Ovary (tissue), 10 donors: ENCODE measurements at places on chromosomes 3 and 15.

GRCh38 chr3:152519376-152519775 lies 250.6 kb downstream of the MBNL1 start:
- DNase-seq: no peak

- DNase-seq: no peak
Measured at GRCh38 chr3:128452120-128452519, 14.6 kb downstream of the DNAJB8 start.

DNA sequence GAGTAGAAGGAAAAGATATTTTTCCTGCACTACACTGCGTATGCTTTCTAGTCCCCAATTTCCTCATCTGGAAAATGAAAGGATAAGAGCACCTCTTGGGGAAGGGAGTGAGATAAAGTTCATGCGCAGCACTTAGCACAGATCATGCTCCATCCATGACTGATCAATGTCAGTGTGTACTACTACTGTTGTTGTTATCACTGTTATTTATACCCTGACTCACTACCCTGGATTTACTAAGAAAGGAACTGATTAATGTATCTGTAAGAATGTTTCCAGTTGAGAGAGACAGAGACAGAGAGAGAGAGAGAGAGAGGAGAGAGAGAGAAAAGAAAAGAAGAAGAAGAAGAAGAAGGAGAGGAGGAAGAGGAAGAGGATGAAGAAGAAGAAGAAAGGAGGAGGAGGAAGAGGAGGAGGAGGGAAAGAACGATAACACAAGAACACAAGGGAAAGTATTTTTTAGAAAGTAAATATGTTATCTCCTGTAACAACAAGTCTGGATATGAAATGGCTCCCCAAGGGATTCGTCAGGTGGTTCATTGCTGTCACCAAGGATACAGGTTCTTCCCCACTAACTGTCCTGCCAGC lies 212.2 kb upstream of the PROK2 start:
- DNase-seq: no peak

DNA sequence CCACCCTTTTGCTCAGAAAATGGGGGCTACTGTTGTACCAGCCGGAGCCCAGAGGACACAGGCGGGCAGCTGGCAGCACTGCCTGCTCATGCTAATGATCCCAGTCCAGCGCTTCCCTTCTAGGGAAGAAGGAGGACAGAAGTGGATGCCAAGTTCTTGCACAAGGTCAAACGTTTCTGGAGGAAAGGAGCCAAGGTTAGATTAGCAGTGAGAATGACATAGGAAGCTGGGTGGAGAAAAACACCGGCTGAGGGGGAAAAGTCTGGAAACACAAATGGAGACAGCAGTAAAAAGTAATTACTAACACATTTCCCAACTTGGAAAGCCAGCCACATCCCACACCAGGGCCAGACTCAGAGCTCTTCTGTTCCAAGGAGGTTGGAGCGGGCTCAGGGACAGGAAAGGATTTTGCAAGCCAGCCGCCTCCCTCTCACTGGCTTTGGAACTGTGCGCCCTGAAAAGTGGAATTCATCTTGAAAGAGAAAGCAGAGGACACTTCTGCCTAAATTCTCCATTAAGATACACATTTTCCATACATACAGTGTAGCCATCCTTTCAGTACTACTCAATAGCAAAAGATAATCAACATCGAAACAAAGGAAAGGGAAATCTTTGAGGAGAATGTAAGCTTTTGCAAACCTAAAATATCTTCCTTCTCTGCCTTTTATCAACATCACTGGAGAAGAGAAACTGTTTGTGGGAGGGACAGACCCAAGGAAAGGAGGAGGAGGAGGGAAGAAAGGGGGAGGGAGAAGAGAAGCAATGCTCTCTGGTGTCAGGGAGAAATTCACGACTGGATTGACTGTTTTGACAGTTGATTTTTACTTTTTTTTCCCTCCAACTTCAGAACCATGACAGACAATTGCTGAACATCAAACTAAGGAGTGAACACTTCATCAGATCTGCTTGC lies 133.6 kb downstream of the CD47 start:
- peak; percentile 84 for DNase-seq

DNA sequence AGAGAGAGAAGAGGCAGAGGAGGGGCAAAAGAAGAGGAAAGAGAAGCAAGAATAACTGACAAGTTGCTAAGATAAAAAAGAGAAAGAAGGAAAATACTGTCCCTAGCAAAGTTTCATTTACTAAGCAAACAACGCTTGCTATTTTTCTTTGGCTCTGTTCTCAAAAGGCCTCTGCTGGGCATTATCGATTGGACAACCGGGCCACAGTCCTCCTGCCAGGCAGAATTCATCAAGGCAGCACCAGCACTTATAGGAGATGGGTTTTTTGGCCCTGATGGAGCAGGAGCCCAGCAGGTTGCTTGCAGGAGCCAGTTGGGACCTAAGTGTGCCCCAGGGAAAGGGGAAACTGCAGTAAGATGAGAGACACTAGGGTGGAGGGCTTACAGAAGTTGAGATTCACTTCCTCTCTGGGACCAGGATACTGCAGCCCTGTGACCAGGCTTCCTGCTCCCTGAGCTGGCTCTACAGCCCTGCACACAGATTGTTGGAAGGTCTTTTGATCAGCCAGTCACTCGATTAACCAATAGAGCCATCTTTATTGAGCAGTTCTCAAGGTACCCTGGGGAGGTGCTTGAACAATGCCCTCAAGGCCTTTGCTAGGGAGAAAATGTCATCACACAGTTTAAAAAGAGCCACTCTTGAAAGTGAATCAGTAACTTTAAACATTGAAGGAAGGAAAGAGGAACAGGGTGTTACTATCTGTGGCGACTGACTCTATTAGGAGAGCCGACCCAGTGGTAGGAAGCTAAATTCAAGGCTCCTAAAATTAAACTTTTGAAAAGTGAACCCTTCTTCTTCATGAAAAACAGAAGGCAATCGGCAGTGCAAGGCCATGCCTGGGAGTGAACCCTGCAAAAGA lies 28.8 kb upstream of the GLCE start:
- no peak for DNase-seq

DNA sequence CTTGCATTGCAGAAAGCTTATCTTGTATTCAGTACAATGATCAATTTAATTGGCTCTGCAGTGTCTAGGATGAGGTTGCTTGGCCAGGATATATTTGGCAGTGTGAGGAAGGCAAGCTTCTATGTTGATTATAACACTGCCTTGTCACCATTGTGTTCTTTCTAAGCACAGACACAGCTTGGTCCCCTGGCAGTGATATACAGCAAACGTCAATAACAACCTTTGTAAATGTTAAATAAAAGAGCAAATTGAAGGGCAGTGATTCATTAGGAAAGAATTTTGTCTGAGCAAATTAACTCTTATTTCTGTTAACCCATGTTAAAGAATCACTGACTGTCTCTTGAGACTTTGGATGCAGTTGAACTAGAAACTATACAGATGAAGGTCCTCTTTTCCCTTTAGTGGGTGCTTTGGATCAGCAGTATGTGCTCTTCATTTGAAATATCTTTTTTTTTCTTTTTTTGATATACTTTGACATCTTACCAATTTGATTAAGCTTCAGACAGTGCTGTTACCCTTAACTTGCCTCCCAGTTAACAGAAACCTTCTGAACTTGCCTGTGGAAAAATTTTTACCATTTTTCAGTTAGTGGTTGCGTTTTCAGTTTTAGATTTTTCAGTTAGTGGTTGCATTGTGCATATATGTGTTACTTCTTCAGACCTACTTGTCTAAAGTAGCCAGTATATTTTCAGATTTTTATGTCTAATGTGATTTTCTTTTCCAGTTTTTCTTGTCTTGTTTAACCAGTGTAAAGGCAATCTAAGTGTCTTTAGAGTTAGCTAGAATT lies 199.8 kb downstream of the TCF12 start:
- DNase-seq: no peak

GRCh38 chr3:100260081-100260684 lies 609 bp upstream of the TBC1D23 start:
- DNase-seq: peak; percentile 73

GRCh38 chr3:180624714-180625113 lies 22.8 kb downstream of the TTC14 start:
- DNase-seq: no peak

DNA sequence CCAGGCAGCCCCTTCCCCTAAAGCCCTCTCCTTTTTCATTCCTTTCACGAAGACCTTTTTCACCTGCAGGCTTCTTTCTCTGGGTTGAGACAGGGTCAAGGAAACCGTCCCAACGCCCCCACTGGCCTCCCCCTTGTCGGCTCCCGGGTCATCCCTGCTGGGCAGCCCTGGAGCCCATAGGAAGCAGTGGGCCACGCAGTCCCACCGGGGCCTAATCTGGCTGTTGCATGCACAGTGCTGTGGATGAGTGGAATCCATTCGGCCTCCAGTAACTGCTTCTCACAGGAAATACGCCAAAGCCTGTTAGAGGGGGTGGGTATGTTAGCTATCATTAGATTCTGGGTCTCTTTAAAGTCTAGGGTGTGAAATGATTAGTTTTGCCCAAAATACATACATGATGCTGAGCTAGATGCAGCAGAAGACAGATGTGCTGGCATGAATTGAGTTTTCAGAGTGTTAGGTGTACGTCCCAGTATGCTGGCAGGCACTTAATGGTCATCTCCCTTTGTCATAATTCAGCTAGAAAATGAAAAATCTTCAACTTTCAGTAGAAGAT lies 16.6 kb downstream of the LYSMD4 start:
- DNase-seq: no peak

DNA sequence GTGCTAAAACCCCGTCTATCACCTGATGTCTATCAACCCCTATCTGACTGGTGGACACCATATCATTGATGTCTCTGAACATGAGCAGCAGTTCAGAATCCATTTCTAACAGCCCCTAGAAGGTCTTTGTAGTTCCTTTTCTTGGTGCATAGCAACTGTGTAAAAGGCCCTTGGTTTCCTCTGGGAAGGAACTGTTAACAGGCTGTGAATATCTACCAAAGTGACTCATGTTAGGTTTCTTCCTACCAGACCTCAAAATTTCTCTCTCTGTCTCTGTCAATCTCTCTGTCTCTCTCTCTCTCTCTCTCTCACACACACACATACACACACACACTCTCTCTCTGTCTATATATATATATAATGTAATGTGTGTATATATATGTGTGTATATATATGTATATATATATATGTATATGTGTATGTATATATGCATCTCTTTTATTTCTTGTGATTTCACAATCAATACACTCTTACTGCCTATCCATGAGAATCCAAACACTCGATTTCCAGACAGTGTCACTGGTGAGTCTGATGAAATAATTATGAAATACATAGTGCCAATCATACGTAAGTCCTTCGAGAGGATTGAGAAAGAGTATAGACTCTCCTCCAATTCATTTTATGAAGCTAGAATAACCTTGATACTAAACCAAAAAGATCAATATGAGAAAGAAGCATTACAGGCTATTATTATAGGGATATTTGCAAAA lies 335.9 kb upstream of the SLCO3A1 start:
- no peak for DNase-seq

DNA sequence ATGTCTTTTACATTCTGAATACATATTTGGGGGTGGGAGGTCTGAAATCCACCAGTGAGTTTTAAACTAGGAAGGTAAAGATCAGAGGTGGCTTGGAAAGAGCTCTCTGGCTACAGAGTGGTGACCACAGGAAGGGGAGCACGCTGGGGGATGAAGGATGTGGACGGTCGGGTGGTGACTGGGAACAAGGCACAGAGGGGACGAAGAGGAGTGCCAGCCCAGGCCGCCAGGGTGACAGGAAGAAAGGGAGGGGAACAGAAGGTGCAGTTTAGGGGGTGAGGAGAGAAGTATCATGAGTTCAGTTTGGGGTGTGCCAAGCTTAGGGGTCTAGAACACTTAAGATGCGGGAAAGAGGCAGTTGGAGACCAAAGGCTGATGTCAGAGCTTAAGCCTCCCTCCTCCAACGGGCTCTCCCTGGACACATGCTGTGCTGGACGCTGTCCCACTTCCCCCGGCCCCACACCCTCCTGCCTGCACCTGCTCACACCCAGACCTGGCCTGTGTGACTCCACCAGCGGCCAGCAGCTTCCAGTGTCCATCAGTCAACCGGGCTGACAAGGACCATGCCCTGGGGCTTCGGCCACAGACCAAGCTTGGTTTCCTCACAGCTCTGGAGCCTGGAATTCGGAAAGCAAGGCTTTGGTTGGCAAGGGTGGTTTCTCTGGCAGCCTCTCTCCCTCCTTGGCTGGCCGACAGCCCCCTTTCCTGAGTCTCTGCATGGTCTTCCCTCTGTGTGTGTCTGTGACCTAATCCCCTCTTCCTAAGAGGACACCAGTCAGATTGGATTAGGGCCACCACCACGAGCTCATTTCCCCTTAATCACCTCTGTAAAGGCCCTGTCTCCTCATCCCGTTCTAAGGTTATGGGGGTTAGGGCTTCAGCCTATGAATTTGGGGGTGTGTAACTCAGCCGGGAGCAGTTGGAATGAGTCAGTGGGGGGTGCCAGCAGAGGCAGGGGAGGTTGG lies 120.4 kb upstream of the IQSEC1 start:
- DNase-seq: no peak

DNA sequence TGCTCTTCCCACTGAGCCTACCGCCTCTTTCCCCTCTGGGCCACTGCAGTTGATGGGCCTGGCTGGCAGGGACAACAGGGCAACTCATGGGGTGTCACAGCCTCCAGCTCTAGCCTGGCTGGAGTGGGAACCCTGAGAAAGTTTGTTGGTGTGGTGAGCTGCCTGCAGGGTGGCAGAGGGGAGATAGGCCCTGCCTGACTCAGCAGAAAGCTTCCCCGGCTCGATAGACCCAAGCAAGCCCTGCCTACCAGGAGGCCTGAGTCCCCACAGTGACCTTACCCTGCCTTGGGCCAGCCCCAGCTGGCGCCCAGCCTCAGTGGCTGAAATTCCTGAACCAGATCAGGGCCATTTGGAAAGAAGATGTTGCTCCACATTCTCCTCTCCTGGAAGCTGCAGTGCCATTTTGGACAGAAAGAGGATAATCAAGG lies 29.4 kb downstream of the ABTB1 start:
- DNase-seq: no peak

GRCh38 chr3:135169651-135170050 lies 374.6 kb downstream of the EPHB1 start:
- DNase-seq: no peak

DNA sequence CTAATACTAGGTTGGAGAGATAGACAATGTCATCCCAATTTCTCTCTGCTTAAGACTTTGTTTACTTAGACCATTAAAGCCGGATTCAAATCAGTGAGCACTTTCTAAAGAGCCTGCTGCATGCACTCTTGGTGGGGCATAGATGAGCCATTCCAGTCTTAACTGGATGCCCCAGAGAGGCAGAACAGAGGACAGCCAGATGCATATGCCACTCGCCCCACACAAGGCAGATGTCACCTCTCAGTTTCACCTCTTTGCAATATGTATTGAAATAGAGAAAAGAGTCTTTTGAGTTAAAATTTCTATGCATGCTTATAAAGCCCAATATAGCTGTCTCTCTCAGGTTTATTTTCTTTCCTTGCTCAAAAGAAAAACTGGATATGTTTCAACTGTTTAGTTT lies 89.5 kb downstream of the LARS2 start:
- no peak for DNase-seq

GRCh38 chr15:60479361-60480110 lies 594 bp upstream of the ICE2 start:
- no peak for DNase-seq

DNA sequence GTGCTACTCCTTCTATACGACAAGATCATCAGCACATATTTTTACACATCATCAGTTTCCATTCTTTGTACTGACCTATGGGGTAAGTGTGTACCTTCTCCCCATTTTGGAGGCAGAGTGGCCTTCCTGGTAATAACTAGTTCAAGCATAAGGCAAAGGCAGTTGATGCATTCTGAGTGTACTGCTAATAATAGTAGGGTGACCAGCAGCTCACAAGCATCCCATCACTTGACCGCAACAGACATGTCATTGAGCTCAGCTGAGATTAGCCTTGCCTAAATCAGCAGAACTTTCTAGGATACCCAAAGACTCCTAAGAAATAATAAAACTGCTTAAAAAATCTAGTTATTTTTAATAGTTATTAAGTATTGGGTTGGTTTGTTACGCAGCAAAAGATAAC lies 329.8 kb upstream of the FRG2C start:
- no peak for DNase-seq

- DNase-seq: no peak
Measured at GRCh38 chr3:156459434-156459833, 95.5 kb downstream of the SSR3 start.
